ENCODE measurements at places on chromosomes 1 and 21. TPM values are rescaled to one million over a fixed set of nuclear protein-coding genes. Genes with fewer than 3 reads are reported as not detected.
A peak's percentile ranks its signal among the peaks of the same experiment; 100 is the strongest.

DNA sequence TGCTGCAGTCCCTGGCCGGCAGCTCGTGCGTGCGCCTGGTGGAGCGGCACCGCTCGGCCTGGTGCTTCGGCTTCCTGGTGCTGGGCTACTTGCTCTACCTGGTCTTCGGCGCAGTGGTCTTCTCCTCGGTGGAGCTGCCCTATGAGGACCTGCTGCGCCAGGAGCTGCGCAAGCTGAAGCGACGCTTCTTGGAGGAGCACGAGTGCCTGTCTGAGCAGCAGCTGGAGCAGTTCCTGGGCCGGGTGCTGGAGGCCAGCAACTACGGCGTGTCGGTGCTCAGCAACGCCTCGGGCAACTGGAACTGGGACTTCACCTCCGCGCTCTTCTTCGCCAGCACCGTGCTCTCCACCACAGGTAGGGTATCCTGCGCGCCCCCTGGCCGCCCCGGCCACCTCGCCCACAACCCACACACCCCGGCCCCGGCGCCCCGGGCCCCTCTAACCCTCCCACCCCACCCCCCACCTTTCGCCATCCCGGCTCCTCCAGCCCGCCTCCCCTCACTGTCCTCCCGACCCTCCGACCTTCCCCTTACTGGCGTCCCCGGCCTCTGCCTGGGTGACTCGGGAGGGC, 352 bp downstream of the KCNK1 start:
- no peaks in the 10 kb centered on the region for H3K4me1 ChIP-seq
- peaks cover 14% of the 10 kb centered on the region for H3K27me3 ChIP-seq
- DNase-seq = peak; percentile 73
- H3K27ac ChIP-seq = peak overlapping the region; percentile 55
- peak overlapping the region; percentile 58 for H3K4me3 ChIP-seq

DNA sequence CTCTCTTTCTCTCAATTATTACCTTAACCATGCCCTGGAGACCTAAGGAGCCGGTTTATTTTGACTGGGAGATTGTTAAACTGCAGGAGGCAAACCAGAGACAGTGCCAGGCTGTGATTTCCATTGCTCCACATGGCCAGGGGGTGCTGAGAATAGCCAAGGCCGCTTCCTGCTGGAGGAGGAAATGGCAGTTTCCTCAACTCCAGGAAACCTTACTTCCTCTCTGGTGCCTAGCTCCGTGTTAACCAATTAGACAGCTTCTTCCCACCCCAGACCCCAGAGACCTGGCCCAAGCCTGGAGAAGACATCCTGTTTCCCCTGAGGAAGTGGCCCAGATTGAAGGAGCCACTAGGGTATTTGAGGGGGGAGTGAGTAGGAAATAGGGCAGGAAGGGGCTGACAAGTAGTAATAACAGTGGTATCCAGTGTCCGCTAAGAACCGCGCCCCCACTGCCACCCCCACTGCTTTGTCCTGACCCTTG, 161.2 kb downstream of the PLPP3 start:
- no peaks in the 10 kb centered on the region for H3K27me3 ChIP-seq
- DNase-seq = no peak
- H3K36me3 ChIP-seq = no peaks in the 10 kb centered on the region
- peak overlapping the region; percentile 6 for H3K27ac ChIP-seq

DNA sequence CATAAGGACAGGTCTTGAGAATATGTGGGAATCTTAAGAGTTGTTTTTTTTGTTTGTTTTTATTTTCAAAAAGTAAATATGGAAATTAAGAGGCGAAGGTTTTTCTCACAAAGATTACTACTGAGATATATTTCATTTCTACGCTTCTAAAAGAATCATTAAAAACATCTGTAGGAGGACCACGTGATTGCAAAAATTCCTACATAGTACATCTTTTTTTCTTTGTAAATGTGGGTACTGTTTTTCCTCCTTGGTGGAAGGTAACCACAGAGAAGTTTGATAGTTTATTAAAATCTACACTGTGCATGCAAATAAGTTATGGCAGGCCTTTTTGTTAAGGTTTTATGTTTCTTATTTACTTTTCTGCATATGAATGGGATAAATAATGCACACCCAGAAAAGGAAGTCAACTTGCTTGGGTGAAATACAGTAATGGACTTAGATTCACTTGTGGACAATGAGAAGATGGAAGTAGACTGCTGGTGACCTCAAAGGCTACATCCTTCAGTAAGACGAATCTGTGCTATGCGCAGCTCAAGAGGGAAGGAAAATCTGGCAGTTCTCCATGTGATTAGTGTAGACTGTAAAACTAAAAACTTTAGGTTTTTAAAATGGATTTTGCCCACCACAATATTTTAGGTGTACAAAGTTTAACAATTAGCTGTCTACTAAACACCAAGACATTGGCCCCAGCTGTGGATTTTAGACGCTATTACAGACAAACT, 2.0 kb downstream of the AK5 start:
- peaks cover 52% of the 10 kb centered on the region for H3K27me3 ChIP-seq
- no peak overlapping the region for H3K4me3 ChIP-seq
- peaks cover 13% of the 10 kb centered on the region for H3K4me1 ChIP-seq
- DNase-seq = no peak
- H3K36me3 ChIP-seq = no peaks in the 10 kb centered on the region

FCRLB gene
- total RNA-seq = 2.0 TPM

GRCh38 chr1:214516434-214517326, 34.7 kb downstream of the PTPN14 start:
- no peak for DNase-seq
- H3K4me3 ChIP-seq = no peak overlapping the region
- H3K36me3 ChIP-seq = no peaks in the 10 kb centered on the region
- H3K27me3 ChIP-seq = no peaks in the 10 kb centered on the region
- peaks cover 21% of the 10 kb centered on the region for H3K4me1 ChIP-seq
- H3K27ac ChIP-seq = peak overlapping the region; percentile 3

GRCh38 chr1:14413819-14414490, 184.5 kb upstream of the KAZN start:
- H3K27me3 ChIP-seq = no peaks in the 10 kb centered on the region
- DNase-seq = no peak
- no peak overlapping the region for H3K27ac ChIP-seq
- H3K36me3 ChIP-seq = no peaks in the 10 kb centered on the region

DNA sequence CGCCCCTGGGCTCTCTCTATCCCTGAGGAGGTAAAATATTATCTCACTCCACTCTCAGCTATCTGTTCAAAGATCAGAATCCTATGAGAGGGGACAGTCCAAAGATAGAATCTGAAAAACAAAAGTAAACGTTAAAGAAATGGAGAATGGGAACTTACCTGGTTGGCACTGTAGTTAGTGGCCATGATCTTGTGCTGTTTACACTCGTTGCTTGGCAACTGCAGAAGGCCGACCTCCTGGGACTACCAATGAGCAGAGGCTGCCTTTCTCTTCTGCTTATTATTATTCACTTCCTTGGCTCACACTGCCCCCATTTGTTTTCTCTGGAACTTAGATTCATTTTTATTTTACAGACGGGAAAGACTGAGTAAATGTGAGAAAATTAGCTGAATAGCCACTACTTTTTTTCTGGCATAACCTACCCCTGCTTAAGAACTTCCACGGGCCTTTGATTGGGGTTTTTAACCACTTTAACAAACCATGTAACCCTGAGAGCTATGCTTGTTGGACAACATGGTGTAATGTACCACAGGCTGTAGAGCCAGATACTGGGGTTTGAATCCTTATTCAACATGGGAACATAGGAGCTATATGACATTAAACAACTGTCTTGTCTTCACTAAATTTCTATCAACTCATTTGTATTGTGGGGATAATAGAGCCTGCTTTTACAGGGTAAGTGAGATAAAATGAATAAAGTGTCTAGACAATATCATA, at the start of gene CFAP126:
TSS of gene CFAP126 (minus strand) at position 193 of the 717 bp plus-strand sequence. CDS start at position 185, 8 bp downstream.
- H3K27me3 ChIP-seq = no peaks in the 10 kb centered on the region
- peaks cover 22% of the 10 kb centered on the region for H3K36me3 ChIP-seq
- peak within 1 kb of the TSS; percentile 58 for H3K27ac ChIP-seq
- H3K4me1 ChIP-seq = no peaks in the 10 kb centered on the region
- no peak within 1 kb of the TSS for H3K4me3 ChIP-seq
